ENCODE measurements at places on chromosomes 11 and 22.

GRCh38 chr11:119441898-119442243 lies 18.9 kb upstream of the THY1 start:
- no peak for DNase-seq

GRCh38 chr22:49426618-49427266 lies 400.9 kb downstream of the BRD1 start:
- DNase-seq = no peak

DNA sequence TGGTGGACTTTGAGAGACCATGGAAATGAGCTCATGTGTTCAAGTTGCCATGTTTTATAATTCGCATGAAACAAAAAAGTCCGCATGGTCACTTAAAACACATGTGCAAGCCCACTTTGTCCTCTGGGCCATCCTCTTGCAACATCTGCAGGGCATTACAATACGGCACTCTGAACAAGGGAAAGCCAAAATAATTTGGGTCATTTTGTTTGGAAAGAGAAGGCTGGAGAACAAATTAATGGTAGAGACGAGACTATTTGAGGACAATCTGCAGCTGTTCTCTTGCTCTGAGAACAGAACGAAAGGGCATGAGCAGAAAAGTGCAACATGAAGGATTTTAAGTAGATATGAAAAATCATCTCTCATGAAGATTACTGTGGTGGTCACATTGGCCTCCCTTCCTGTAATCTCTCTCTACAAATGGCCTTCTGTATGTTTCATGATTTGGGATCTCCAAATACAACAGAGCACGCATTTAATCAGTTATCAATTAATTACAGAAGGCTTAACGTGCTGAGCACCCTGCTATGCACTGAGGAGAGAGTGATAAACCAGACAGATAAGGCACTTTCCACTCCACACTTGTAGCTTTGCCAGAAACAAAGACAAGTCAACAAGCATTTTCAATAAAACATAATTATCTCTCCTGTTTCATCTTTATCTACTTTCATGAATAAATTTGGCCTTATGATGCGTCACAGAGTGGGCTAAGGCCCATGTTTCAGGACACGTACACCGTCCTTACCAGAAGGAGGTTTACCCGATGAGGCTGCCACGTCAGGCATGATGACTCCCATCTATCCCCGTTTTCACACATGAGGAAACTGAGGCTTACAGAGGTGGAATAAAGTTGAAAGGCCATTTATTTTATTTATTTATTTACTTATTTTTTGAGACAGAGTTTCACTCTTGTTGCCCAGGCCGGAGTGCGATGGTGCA lies 384.1 kb downstream of the LARGE1 start:
- no peak for DNase-seq

DNA sequence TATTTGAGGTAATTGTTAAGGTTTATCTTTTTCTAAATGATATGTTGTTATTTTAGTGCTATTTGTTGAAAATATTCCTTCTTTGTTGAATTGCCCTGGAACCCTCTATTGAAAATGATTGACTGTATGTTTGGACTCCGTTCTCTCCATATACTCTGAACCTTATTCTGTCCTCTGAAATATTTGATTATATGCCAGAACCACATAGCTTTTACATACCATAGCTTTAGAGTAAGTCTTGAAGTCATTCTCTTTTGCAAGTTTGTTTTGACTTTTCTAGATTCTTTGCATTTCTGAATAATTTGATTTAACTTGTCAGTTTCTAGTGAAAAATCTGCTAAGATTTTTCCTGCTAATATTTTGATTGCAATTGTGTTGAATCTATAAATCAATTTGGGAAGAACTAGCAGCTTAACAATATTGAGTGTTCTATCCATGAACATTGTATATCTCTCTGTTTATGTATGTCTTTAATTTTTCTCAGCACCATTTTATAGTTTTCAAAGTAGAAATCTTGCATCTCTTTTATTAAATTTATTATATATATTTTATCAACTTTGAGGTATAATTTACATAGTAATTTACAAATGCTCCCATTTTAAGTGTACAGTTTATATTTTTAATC lies 51.7 kb upstream of the PITPNB start:
- DNase-seq = no peak

DNA sequence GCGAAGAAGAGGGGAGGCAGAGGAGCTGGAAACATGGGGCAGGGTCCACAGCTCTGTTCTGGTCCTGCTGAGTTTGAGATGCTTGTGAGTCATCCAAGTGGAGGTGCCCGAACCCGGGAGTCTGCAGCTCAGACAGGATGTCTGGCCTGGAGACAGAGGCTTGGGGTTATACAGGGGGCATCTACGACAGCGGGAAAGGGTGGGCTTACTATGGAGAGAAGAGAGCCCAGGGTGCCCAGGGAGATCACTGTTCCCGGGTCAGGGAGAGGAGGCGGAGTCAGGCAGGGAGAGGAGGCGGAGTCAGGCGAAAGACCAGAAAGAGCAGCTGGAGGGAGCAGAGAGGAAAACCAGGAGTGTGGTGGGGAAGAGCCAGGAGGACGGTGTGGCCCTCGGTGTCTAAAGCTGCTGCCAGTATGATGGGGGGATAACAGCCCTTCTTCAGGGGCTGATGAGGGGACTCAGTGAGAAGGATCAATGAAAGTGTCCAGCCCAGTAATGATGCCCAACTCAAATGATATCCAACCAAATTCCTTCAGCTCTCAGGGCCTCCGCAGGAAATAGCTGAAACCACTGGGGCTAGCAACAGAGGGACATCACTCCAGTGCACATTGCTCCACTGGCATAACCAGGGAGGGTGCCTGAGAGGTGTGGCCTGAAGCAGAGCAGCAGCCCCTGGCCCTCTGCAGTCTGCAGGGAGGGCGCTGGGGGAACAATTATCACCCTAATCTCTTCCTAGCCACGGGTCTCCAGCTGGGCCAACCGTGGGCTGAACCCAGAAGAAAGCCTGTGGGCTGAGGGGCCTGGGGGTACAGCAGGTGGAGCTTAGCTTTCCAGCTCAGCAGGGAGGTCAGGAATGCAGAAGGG lies 2.6 kb upstream of the LTBP3 start:
- DNase-seq = peak; percentile 80

DNA sequence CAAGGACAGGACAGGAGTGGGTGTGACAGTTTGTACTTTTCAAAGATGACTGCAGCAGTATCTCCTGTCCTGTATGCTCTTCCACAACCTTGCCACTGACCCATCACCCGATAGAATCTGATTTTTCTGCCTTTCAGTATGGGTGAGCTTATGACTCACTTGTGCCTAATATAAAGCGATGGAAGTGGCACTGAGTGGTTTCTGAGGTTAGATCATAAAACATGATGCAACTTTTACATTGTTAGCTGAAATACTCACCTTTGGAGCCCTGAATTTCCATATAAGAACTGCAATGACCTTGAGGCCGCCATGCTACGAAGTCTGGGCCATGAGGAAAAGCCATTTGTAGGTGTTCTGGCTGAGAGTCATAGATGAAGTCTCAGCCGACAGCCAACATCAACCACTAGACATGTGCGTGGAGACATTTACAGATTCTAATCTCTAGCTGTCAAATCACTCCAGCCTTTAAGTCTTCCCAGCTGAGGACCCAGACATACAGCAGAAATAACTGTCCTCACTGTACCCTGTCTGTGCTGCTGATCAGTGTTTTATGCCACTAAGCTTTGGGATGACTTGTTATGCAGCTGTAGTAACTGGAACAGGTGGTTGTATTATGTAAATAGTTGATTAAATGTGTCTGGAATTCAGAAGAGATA lies 105.9 kb upstream of the ARHGAP20 start:
- no peak for DNase-seq

DNA sequence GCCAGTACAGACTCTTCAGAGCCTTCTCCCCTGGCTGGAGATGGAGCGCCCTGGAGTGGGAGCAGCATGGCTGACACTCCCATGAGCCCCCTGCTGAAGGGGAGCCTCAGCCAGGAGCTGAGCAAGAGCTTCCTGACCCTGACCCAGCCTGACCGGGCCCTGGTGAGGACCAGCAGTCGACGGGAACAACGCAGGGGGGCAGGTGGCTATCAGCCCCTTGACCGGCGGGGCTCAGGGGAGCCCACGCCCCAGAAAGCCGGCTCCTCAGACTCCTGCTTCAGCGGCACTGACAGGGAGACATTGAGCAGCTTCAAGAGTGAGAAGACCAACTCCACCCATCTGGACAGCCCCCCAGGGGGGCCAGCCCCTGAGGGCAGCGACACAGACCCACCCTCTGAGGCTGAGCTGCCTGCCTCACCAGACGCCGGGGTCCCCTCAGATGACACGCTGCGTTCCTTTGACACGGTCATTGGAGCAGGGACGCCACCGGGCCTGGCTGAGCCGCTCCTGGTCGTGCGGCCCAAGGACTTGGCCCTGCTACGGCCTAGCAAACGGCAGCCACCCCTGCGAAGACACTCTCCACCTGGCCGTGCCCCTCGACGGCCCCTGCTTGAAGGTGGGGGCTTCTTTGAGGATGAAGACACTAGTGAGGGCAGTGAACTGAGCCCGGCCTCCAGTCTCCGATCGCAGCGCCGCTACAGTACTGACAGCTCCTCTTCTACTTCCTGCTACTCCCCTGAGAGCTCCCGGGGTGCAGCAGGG lies 2.6 kb downstream of the PCNX3 start:
- no peak for DNase-seq

DNA sequence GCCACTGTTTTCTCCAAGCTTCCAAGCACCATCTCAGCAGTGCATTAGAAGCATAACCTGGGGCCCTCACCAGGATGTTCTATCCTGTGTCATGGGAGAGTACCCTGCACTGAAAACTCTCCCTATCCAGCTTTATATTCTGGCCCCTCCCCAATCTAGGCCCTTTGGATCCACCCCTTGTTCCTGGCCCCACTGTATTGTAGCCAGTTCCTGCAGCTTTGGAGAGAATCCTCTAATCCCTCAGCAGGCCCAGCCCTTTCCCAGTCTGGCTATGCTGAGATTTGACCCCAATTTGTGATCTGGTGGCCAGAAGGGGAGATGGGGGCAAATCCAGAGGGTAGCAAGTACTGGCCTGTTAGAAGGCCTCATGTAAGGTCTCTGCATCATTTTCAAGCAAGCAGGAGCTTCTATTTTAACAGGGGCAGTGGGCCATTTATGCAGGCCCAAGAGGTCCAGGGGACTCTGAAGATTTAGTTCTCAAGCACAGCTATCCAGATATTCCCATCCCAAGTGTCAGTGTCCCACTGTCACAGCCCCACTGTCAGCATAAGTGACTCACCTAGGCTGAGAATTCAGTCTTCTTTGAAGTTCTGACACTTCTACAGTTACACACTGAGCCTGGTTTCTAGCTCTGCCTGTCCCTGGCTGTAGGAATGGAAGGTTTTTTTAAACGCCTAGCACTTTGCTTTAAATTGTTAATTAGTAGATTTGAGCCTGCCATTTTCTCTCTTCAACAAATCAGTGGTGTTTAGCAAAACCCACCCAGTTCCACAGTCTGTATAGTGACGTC lies 589.5 kb upstream of the CADM1 start:
- DNase-seq = no peak

DNA sequence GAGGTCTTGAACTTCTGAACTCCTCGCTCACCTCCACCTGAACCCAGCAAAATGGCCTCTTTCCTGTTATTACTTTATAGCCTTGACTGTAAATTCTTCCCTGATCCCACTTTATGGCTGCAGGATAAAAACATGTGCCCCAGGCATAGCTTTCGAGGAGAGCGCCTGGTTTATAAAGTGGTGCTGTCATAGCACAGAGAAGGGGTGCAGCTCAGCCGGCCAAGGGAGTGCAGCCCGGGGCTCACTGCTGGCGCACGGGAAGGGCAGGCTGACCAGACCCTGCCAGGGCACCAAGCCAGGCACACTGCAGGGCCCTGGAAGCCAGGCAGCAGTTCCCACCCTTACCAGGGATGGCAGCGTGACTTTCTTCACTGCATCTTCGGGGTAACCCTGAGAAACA lies 50.9 kb downstream of the ISX start:
- no peak for DNase-seq

GRCh38 chr11:45173064-45173463 lies 26.6 kb downstream of the PRDM11 start:
- DNase-seq = no peak

DNA sequence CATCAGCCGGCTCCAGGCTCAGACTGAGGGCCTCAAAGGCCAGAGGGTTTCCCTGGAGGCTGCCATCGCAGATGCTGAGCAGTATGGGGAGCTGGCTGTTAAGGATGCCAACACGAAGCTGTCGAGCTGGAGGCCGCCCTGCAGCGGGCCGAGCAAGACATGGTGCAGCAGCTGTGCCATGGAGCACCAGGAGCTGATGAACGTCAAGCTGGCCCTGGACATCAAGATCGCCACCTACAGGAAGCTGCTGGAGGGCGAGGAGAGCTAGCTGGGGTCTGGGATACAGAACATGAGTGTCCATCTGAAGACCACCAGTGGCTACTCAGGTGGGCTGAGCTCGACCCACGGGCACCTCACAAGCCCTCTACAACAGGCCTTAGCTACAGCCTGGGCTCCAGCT lies 4.0 kb upstream of the SCUBE2 start:
- DNase-seq = no peak
